Ammon's horn (tissue), 1 donor: ENCODE measurements at places on chromosomes 11 and 22.
A peak's percentile ranks its signal among the peaks of the same experiment; 100 is the strongest.

GRCh38 chr11:99142237-99142636 is 121.5 kb downstream of the CNTN5 start:
- DNase-seq = no peak

DNA sequence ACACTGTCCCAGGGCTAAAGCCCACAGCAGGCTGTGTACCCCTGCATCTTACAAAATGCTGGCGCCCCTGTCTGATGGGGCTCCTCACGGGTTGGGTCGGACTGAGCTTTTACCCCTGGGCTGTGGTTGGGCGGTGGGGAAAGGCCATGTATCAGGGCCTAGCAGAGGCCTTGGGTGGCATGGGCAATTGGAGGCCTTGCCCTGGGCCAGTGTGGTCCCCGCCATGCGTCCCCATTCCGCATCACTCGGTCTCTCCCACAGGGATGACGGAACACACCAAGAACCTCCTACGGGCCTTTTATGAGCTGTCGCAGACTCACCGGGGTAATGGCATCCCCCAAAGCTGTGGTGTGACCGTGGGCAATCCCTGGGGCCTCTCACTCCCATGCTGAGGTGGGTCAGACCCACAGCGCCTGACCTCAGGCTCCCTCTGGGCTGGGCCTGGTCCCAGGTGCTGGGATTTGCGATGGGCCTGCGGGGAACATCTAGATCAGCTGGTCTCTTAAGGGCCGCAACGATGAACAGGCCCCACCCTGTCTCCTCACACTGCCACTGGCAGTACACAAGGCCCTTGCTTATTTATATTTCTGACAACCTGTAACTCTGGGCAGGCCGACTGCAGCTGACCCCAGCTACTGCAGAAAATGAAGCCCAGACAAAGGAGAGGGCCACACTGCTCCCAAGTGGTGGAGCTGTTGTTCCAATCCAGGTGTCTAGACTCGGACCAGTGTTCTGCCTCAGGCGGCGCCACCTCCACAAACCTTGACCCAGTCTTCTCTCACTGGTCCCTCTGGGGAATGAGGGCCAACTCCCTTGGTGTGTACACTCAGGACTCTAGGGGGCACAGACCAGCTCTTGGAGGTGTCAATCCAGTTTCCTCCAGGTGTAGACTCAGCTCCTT is 12.3 kb downstream of the SLC16A8 start:
- DNase-seq = no peak

GRCh38 chr22:43136255-43136654 is 6.9 kb downstream of the MCAT start:
- peak; percentile 36 for DNase-seq

- DNase-seq = no peak
Measured at GRCh38 chr11:61782841-61783240, 9.6 kb downstream of the TMEM258 start.

GRCh38 chr11:120800206-120800605 is 223.7 kb upstream of the TBCEL start:
- DNase-seq = no peak

DNA sequence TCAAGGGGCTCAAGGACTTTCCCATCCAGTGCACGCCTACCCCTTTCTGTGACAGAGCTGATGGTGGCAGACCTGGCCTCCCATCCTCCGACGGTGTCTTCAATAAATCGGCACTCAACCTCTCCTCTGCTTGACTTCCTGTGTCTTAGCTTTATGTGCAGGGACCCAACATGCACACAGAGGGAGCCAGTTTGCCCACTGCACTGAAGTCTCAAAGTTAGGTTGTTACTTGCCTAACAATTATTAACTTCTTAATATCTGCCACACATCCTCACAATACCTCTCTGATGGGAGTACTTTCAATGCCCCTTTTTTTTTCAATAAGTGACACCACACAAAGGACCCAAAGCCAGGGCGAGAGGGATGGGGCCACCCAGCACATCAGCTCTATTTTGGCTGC is 3.6 kb downstream of the IZUMO1R start:
- DNase-seq = no peak

GRCh38 chr22:23859201-23859600 is 1.5 kb downstream of the SLC2A11 start:
- DNase-seq = no peak

DNA sequence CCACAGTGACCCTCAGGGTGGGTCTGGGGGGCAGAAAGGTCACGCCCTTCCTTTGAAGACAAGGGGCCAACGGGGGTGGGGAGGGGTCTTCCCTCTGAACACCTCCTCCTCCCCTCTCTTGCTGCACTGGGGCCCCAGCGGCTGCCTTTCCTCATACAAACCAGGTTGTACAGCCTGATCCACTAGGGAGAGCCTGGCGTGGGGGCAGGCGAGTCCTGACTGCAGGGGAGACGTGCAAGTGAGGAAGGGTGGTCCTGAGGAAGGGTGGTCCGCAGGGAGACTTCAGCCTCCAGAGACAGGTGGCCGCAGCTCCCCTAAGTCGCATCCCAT is 43.6 kb upstream of the LINC01488 start:
- no peak for DNase-seq

DNA sequence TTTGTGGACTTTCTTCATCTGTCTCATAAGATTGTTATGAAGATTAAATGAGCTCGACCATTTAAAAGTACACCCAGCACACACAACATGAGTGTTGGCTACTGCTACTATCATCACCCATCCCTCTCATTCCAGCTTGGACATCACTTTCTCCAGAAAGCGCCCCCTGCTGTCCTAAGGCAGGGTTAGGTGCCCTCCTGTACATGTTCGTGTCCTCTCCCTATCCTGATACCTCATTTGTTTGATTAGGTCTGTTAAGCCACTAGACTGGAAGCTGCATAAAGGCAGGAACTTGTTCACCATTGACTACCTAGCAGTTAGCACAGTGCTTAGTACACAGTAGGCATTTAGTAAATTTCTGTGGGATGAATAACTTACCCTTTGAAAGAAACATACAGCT is 85.5 kb downstream of the ENTHD1 start:
- DNase-seq = no peak

DNA sequence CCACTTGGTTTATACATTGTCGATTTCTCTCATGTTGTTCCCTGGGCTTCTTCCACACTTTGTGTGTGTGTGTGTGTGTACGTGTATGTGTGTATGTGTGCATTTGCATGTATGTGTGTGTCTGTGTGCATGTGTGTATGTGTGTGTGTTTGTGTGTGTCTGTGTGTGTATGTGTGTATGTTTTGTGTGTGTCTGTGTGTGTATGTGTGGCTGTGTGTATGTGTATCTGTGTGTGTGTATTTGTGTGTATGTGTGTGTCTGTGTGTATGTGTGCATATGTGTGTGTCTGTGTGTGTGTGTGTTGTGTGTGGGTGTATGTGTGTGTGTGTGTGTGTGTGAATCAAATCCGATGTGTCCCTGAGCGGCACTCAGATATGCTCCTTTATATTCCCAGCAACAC is 4.5 kb upstream of the SCGB1D2 start:
- no peak for DNase-seq

GRCh38 chr11:80868831-80869230 is 1428.0 kb upstream of the TENM4 start:
- DNase-seq = peak; percentile 15

DNA sequence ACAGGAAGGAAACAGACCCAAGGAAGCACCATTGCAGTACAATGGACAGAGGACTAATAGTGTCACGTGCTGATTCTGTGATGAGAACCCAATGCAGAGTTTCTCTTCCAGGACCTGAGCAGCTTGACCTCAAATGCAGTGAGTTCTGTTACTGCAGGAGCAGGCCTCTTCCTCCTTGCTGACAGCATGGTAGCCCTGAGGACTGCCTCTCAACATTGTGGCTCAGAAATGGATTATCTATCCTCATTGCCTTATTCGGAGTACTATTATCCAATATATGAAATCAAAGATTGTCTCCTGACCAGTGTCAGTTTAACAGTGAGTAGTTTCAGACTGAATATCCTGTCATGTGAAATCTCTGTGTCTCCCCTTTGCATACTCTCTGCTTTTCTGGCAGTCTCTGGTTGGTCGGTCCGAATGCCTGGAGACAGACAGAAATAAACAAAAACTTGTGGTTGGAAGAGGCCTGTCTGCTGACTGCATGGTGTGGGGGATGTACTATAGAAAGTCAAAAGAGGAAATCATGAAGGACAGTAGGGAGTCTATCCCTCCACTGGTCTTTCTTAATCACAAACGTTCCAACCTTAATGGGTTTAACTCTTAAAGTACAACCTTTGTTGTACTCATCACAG is 6.9 kb upstream of the MS4A14 start:
- DNase-seq = peak; percentile 30

DNA sequence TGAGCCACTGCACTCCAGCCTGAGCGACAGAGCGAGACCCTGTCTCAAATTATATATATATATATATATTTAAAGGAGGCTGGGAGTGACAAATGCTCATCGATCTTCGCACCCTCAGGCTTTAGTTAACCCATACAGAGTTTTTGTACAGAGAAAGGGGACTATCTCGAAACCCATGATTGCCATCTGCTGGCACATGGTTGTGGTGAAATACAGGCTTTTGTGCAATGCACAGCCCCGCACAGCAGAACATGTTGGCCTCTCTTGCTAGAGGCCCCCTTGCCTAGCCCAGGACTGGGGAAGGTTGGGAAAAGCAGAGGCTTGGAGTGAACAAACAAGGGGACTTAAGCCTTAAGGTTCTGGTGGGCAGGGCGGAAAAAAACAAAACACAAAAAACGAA is 3.6 kb downstream of the MYBPC3 start:
- DNase-seq = peak; percentile 34

- DNase-seq = peak; percentile 35
Measured at GRCh38 chr11:83835423-83835822, 549.3 kb upstream of the CCDC90B start.

- no peak for DNase-seq
Measured at GRCh38 chr22:42801252-42802080, 55.6 kb downstream of the ARFGAP3 start.

DNA sequence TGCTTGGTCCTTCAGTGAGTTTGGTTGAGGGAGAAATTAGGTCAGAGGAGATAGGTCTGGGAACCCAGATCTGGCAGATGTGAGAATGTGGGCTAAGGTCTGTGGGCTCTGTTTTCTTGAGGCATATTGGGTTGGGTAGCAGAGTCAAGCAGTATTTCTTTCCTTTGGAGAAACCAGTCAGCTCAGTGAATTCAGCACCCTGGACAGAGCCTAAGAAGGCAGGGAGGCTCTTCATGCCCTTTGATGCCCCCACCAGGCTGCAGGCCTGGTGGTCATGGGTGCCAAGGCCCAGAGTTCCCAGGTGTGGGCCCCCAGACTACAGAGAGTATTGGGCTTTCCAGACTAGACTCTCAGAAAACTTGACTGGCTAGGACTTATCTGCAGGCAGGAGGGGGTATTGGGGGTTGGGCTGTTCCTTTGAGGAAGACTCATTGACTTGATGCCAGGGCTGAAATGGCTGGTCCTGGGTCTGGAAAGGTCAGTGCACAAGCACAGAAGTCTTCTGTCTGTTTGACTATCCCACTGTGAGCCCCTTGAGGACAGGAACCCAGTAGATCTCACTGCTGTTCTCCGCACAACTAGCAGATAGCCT is 45.3 kb upstream of the NECTIN1 start:
- DNase-seq = no peak

GRCh38 chr11:105838668-105839384 is 183.2 kb downstream of the MSANTD4 start:
- no peak for DNase-seq

DNA sequence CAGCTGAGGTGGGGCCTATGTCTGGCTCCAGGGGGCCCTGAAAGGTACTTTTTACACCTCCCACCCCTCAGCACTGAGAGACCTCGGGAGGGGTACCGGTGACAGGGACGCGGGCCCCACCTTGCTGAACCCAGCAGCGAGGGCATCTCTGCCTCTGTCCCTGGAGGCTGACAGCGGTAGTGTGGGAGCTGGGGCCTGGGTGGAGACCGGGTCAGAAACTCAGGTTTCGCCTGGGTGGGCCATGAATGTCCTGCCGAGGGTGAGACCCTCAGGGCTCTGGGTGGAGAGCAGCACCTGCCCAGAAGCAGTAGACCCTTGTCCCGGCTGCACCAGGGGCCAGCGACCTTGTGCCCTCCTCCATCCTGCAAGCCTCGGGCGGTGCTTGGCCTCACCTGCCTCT is 22.2 kb downstream of the PTDSS2 start:
- DNase-seq = no peak

DNA sequence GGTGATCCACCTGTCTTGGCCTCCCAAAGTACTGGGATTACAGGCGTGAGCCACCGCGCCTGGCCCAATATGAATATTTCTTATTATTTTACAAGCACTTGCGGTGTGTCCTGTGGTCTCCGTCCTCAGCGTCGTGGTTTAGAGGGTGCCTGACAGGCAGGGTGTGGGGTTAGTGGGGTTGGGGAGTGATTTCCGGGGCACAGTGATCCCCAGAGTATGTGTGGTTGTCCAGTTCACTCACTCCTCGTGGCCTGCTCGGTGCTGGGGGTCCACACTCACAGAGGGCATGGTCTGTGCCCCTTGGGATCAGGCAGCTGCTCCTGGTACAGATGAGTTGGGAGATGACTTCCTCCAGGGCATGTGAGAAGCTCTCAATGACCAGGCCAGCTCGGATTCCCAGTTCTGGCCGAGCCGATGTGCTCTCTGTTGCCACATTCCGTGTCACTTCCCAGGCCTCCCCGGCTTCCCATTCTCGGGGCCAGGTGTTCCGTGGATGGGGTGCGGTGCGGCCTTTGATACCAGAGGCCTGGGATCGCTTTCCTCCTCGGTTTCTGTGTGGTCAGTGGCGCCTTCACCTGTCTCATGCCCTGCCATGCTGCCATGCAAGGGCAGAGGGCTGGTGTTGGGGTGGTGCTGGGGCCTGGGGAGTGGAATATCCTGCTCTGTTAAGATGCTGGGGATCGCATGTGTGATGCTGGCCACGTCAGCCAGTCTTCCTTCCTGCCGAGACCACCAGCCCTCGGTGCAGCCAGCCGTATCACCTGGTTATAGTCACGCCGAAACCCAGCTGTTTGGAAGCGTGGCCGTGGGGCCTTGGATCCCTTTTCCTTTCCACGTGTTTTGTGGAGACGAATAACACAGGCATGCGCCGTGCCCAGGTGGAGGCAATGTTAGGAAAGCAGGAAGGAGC is 39.6 kb downstream of the PARVB start:
- no peak for DNase-seq

- no peak for DNase-seq
Measured at GRCh38 chr11:9605742-9606141, 32.3 kb downstream of the WEE1 start.

- DNase-seq = no peak
Measured at GRCh38 chr22:27022896-27023361, 365.5 kb downstream of the MIAT start.

DNA sequence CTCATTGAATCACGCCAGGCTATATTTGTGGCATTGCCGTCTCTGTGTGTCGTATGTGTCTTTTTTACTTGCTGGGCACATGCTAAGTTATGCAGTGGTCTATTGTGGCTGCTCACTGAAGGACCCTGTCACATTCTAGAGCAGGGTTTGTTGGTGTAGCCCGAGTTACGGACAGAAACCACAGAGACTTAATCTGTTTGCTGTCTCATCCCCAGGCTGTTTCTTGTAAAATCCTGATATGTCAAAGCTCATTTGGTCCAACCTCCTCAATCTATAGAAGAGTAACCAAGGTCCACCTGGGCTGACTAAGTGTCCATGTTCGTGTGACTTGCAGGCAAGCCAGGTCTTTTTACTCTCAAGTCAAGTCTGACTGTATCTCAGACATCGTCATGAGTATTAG is 5.0 kb downstream of the DPF2 start:
- DNase-seq = no peak
